Choroid plexus epithelial cell (primary cell): ENCODE measurements at places on chromosomes 3 and 15.
A peak's percentile ranks its signal among the peaks of the same experiment; 100 is the strongest.

GRCh38 chr3:12186515-12187286 is 28.0 kb upstream of the TIMP4 start:
- DNase-seq: no peak

- DNase-seq: no peak
Observed at GRCh38 chr3:102451543-102451942, 16.7 kb downstream of the ZPLD1 start.

GRCh38 chr15:60766391-60767128 is 287.6 kb upstream of the ICE2 start:
- DNase-seq: no peak

GRCh38 chr3:15206662-15207576 is 873 bp downstream of the CAPN7 start:
- DNase-seq: peak; percentile 51

DNA sequence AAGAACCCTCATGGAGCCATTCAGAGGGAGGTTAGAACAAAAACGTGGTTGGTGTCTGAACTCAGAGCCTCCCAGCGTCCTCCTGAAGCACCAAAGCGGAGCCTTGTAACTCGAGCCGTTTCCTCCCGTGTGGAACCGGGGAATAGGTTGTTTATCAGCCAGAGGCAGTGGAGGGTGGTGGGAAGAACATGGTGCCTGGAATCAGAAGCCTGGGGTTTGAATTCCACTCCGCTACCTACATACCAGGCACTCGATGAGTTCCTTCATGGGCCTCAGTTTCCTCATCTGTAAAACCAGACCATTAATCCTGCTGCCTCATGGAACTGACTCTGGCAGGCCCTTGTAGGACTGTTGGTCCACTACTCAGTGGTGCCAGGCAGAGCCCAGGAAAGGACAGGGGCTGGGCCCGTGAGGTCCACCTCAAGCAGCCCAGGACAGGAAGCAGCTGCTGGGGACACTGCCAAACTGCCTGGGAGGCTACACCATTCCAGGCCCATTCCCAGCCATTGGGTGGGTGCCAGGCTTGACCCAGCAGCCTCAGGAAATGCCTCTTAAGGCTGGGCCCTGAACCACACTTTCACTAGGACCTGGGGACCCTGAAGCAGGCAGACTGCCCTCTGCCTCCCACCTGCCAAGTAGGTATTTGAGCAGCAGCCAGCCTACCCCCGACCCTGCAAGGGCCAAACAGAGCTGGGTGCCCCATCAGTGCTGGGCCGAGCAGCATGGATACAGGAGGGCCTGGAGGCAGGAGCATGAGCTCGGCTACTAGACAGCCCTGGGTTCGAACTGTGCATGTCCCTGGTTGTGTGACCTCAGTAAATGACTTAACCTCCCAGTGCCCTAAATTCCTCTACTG is 33.4 kb downstream of the PRKCD start:
- DNase-seq: peak; percentile 72

GRCh38 chr3:126656371-126657134 is 1.6 kb upstream of the TXNRD3 start:
- no peak for DNase-seq

DNA sequence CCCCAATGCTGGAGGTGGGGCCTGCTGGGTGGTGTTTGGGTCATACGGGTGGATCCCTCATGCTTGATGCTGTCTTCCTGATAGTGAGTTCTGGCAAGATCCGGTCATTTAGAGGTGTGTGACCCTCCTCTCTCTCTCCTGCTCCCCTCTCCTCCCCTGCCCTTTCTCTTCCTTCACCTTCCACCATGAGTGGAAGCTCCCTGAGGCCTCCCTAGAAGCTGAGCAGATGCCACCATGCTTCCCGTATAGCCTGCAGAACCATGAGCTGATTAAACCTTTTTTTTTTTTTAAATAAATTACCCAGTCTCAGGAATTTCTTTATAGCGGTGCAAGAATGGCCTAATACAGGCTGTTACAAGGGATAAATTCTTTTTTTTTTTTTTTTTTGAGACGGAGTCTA is 36.3 kb upstream of the IQSEC1 start:
- DNase-seq: no peak

GRCh38 chr3:173785004-173785403 is 387.5 kb downstream of the NLGN1 start:
- no peak for DNase-seq

DNA sequence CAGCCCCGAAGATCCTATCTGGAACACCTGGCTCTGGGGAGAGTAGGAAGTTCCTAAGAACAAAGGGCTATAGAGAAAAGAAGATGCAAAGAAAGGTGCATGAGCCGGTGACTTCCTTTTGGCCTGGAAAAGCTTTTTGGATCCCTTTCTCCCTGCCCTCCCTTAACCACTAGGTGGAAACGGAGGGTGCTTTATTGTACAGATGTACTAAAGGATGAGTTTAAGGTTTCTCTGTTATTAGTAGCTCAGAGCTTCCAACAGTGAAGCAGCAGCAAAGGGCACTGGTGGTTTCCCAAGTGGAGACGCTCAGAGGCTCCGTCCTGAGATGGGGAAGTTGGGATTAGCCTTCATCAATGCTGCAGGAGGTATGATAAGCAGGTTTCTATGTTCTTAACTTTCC is 5.9 kb upstream of the ADGRG7 start:
- DNase-seq: peak; percentile 75

- DNase-seq: no peak
Observed at GRCh38 chr3:14019459-14019858, 105.2 kb downstream of the CHCHD4 start.
